ENCODE measurements at places on chromosomes 12 and 14.
A peak's percentile ranks its signal among the peaks of the same experiment; 100 is the strongest.

DNA sequence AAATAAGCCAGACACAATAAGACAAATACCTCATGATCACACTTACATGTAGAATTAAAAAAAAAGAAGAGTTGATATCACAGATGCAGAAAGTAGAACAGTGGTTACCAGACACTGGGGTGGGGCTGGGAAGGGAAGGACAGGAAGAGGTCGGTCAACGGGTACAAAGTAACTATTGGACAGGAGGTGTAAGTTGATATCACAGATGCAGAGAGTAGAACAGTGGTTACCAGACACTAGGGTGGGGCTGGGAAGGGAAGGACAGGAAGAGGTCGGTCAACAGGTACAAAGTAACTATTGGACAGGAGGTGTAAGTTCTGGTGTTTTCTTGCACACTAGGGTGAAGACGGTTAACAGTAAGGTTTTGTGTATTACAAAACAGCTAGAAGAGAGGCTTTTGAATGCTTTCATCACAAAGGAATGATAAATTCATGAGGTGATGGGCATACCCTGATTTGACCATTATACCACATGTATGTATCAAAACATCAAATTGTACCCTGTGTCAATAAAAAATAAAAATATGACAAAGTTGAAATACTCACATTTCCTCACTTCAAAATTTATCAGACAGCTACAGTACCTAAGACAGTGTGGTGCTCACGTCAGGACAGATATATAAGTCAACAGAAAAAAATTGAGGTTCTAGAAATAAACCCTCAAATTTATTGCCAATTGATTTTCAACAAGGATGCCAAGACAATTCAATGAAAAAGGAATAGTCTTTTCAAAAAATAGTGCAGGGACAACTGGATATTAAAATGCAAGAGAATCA, 32.8 kb downstream of the GALC start:
- no peaks in the 10 kb centered on the region for H3K27me3 ChIP-seq
- no peak overlapping the region for H3K4me3 ChIP-seq
- peaks cover 25% of the 10 kb centered on the region for H3K4me1 ChIP-seq
- H3K27ac ChIP-seq = peak overlapping the region; percentile 68
- H3K36me3 ChIP-seq = peaks cover 69% of the 10 kb centered on the region
- DNase-seq = peak; percentile 32

DNA sequence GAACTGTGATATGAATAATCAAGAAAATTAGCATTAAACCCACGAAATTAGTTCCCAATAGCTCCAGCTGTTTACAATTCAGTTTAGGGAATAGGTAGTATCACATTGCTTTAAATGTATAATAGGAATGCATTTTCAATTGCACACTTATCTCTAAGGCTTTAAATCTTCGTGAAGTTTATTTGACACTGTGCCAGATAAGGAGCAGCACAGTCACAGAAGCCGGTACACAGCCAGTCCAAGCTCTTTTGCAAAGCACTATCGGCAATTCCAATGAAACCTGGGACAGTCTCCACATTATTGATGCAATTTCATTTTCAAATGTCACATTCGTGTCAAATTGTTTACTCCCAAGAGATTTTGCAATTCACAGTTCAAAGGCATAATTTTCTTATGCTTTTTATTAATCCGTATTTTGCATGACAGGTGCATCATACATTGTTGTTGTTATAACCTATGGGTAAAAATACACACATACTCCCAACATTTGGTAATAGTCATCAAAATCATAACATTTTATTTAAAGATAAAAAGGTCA, 602.8 kb downstream of the RPS29 start:
- H3K4me1 ChIP-seq = no peaks in the 10 kb centered on the region
- no peak overlapping the region for H3K27ac ChIP-seq
- no peaks in the 10 kb centered on the region for H3K27me3 ChIP-seq
- no peak overlapping the region for H3K4me3 ChIP-seq
- no peak for DNase-seq

GRCh38 chr12:52690351-52691075, 10.3 kb upstream of the KRT1 start:
- peaks cover 60% of the 10 kb centered on the region for H3K27me3 ChIP-seq
- H3K36me3 ChIP-seq = no peaks in the 10 kb centered on the region
- no peak overlapping the region for H3K27ac ChIP-seq
- H3K4me3 ChIP-seq = peak overlapping the region; percentile 57
- no peak for DNase-seq

- no peaks in the 10 kb centered on the region for H3K4me1 ChIP-seq
- no peak for DNase-seq
- H3K27me3 ChIP-seq = no peaks in the 10 kb centered on the region
- no peak overlapping the region for H3K4me3 ChIP-seq
- H3K36me3 ChIP-seq = no peaks in the 10 kb centered on the region
- H3K27ac ChIP-seq = no peak overlapping the region
Measured at GRCh38 chr14:33184587-33184986, 245.9 kb downstream of the NPAS3 start.

GRCh38 chr14:55754471-55754870, 174.5 kb downstream of the KTN1 start:
- H3K27me3 ChIP-seq = no peaks in the 10 kb centered on the region
- H3K4me1 ChIP-seq = peaks cover 6% of the 10 kb centered on the region
- no peak for DNase-seq
- no peaks in the 10 kb centered on the region for H3K36me3 ChIP-seq
- no peak overlapping the region for H3K27ac ChIP-seq
- no peak overlapping the region for H3K4me3 ChIP-seq

DNA sequence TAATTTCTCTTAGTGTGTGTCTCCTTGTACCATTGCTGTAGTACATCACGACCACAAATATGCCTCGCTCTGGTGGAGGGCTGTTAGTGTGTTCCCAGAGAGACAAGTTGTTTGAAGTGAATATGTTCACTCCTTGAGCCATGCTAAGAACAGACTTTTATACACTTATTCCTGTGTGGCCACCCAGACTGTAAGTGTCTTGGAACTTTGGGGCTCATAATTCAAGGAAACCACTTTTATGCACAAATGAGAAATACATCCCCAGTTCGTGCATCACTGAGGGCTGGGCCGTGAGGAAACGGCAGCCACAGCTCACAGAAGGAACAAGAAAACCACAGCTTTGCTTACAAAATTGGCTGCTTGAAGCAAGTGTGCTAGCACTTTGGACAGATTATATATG, 362.2 kb upstream of the DDHD1 start:
- peaks cover 30% of the 10 kb centered on the region for H3K4me1 ChIP-seq
- no peak for DNase-seq
- H3K4me3 ChIP-seq = no peak overlapping the region
- H3K27me3 ChIP-seq = no peaks in the 10 kb centered on the region

GRCh38 chr12:24507827-24508226, 441.1 kb downstream of the BCAT1 start:
- H3K27me3 ChIP-seq = no peaks in the 10 kb centered on the region
- no peak overlapping the region for H3K4me3 ChIP-seq
- no peaks in the 10 kb centered on the region for H3K4me1 ChIP-seq

DNA sequence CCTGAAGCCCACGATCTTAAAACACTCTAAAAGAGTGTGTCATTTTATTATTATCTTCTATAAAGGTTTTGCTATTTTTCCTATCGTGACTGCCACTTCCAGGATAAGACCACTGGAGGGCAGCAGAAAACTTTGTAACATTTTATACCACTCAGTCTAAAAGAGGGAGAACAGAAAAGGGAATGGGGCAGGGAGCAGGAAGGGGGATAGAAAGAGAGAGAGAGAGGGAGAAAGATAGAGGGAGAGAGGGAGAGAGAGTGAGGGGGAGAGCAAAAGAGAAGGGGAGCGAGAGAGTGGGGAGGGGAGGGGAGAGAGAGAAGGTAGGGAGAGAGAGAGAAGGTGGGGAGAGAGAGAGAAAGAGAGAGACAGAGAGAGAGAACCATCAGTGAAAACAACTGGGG, 2.0 kb upstream of the ART4 start:
- no peak overlapping the region for H3K4me3 ChIP-seq
- no peak overlapping the region for H3K27ac ChIP-seq
- H3K27me3 ChIP-seq = peaks cover 3% of the 10 kb centered on the region
- DNase-seq = peak; percentile 39
- no peaks in the 10 kb centered on the region for H3K36me3 ChIP-seq

- no peak overlapping the region for H3K27ac ChIP-seq
- H3K36me3 ChIP-seq = no peaks in the 10 kb centered on the region
- no peaks in the 10 kb centered on the region for H3K27me3 ChIP-seq
- no peak overlapping the region for H3K4me3 ChIP-seq
- DNase-seq = no peak
Measured at GRCh38 chr12:103392722-103393121, 103.0 kb downstream of the C12orf42 start.

GRCh38 chr12:125185311-125185739, 120.1 kb downstream of the AACS start:
- H3K4me1 ChIP-seq = peaks cover 5% of the 10 kb centered on the region
- no peak for DNase-seq
- H3K36me3 ChIP-seq = no peaks in the 10 kb centered on the region
- H3K4me3 ChIP-seq = no peak overlapping the region
- no peak overlapping the region for H3K27ac ChIP-seq
- peaks cover 65% of the 10 kb centered on the region for H3K27me3 ChIP-seq

GRCh38 chr14:61217516-61217915, 63.6 kb downstream of the TMEM30B start:
- no peaks in the 10 kb centered on the region for H3K36me3 ChIP-seq
- peaks cover 34% of the 10 kb centered on the region for H3K27me3 ChIP-seq
- H3K4me3 ChIP-seq = no peak overlapping the region
- H3K27ac ChIP-seq = no peak overlapping the region
- peaks cover 1% of the 10 kb centered on the region for H3K4me1 ChIP-seq

DNA sequence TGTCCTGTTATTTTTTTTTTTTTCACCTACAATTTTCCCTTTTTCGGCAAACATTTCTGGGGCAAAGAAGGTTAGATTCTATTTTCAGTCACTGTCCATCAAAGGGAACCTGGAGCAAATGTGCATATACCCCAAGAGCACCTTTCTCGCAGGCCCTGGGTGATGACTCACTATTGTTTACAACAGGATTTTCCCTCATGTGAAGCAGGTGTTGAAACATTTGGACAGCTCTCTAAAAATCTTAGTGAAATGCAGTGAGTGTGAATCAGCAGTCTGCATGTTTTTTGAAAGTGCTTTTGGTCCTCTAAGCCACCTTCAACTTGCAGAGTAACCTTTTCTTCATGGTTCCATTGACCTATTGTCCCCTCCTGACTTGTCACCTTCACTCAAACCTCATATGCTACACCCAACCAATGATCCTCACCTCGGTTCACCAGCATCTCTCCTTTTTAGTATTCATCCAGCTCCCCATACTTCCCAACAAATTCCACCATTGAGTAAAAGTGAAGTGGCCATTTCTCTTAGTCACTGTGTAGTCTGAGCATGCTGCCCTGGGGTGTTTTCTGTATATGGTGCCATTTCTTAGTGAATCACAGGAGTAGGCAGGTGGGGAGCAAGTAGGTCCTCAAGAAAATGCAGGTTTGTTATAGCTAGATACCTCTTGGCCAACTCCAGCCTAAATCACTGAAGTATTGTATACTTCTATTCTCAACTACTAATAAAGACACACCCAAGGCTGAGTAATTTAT, 260.2 kb downstream of the BMP4 start:
- H3K27me3 ChIP-seq = no peaks in the 10 kb centered on the region
- no peaks in the 10 kb centered on the region for H3K4me1 ChIP-seq
- no peak overlapping the region for H3K27ac ChIP-seq
- no peaks in the 10 kb centered on the region for H3K36me3 ChIP-seq

GRCh38 chr12:2380946-2381345, 328.2 kb downstream of the CACNA1C start:
- H3K4me3 ChIP-seq = no peak overlapping the region
- DNase-seq = no peak
- peaks cover 19% of the 10 kb centered on the region for H3K27me3 ChIP-seq
- H3K27ac ChIP-seq = no peak overlapping the region
